NCI-H2107 (cell line): ENCODE measurements at places on chromosomes 13 and 19.

- DNase-seq, result no peak
Measured at GRCh38 chr19:45729800-45730290, 851 bp downstream of the FBXO46 start.

DNA sequence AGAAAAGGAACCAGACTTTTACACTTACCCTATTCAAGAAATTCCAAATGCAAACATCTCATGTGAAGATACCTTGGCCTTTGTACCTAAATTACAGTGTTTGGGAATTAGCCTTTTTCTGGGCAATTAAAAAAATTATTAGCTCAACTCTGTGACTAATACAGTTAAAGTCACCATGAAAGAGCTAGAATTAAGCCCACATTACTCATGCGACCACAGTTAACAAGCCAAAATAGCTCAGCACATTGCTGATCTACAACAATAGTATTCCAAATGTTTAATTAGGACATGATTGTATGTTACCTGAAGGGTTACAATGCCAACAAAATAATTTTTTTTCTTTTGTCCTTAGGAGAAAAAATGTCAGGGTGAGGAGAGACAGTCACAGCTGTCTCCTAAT lies 263.6 kb upstream of the GPC6 start:
- DNase-seq, result no peak

DNA sequence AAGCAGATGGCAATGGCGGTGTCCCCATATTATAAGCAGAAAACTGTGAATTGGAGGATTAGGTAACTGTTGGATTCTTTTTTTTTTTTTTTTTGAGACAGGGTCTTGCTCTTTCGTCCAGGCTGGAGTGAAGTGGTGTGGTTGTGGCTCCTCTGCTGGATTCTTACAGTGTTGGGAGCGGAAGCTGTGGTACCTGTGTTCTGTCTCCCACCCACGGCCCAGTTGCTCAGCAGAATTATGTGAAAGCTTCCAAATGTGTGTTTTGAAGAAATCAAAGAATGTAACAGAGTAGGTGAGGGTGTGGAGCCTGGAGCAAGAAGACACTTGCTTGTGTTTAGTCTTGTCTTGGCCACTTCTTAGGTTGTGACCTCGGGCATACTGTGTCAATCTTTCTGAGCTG lies 295.6 kb downstream of the SHISA2 start:
- no peak for DNase-seq

DNA sequence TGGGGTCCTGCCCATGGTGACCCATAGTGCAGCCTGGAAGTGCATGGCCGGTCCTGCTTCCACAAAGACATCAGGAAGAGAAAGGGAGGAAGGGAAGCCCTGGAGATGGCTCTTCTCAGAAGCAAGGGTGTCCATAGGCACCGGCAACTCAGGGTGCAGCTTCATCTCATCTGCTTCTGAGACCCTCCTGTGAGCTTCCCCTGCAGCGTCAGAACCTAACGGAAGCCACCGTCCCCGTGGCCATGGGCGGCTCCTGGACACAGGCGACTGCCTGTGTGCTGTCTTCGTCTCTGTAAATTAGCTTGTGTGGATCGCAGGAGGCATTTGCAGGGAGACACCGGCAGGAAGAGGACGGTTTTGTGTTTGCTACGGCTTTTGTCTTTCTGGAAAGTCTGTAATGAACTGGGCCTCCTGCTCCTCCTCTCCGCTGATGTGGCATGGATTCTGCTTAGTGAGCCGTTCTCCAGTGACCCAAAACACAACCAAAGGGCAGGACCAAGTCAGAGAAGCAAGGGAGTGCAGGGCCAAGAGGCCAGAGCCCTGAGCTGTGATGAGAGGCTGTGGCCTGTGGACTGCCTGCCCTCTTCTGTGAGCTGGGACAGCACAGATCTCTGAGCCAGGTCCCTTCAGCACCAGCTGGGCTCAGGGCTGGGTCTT lies 2.5 kb downstream of the ATP4B start:
- no peak for DNase-seq

DNA sequence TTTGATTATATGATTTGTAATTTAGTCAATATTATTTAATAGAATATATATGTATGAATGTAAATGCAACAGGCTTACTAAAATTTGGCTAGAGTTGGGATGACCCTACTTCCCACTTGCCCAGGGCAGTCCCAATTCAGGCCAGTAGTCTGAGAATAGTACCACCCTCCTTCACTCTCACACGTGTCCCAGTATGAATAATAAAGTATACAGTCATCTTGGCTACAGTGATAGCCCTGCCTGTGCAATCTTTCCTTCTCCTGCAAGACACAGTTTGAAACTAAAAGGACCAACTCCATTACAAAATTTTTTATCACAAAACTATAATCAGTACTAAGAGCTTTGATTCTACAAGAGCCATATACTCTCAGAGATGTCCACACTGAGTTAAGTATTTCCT lies 76.2 kb downstream of the SACS start:
- DNase-seq, result no peak

- DNase-seq, result no peak
Measured at GRCh38 chr13:112838038-112838841, 130.8 kb upstream of the MCF2L start.

GRCh38 chr13:94330552-94331071 lies 148.9 kb downstream of the DCT start:
- DNase-seq, result no peak

DNA sequence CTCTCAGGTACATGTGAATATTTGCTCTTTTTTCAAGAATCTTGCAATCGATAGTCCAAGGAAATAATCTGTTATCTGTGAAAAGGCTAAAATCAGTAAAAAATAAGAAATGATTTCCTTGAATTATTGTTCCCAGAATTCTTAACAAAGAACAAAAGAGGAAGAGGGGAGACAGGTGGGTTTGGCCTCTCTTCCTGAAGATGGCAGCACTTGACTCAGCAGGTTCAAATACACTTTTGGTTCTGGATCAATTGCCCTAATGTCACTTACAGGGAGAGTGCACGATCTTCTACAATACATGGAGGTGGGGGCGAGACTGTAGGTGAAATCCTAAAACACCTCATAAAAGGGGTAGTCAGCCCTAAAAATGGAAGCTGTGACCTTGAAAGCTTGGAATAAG lies 358.7 kb downstream of the IRS2 start:
- no peak for DNase-seq
